ENCODE measurements at places on chromosomes 16 and 17. TPM values are rescaled to one million over a fixed set of nuclear protein-coding genes. Genes with fewer than 3 reads are reported as not detected.

Gene RAC3
- 2.6 TPM for total RNA-seq

Gene SHISA6
- total RNA-seq = not detected

GRCh38 chr16:78198288-78198687, 98.8 kb downstream of the WWOX start:
- H3K4me3 ChIP-seq = no peak overlapping the region
- DNase-seq = no peak
- no peaks in the 10 kb centered on the region for H3K4me1 ChIP-seq

GRCh38 chr16:76204249-76204648, 73.0 kb upstream of the CNTNAP4 start:
- H3K36me3 ChIP-seq = no peaks in the 10 kb centered on the region
- no peaks in the 10 kb centered on the region for H3K27me3 ChIP-seq
- H3K4me1 ChIP-seq = no peaks in the 10 kb centered on the region
- no peak for DNase-seq
- no peak overlapping the region for H3K4me3 ChIP-seq
- H3K27ac ChIP-seq = no peak overlapping the region

Gene SBK1
- total RNA-seq = 0.47 TPM

DNA sequence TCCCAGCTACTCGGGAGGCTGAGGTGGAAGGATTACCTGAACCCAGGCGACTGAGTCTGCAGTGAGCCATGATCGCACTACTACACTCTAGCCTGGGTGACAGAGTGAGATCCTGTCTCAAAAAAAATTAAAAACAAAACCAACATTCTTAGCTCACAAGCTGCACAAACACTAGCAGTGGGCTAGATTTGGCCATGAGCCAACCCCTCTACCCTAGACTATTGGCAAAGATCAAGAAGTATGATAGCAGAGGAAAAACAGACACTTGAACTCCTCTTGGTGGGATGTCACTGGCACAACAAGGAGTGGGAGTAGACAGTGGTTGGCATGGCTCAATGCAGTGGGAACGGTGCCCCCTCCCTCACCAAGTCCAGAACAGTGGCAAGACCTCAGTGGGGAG, 19.6 kb upstream of the RIPOR1 start:
- H3K4me1 ChIP-seq = peaks cover 5% of the 10 kb centered on the region
- H3K27me3 ChIP-seq = no peaks in the 10 kb centered on the region
- no peak overlapping the region for H3K27ac ChIP-seq
- H3K4me3 ChIP-seq = no peak overlapping the region
- no peak for DNase-seq

GRCh38 chr16:70254965-70255286, 3.2 kb upstream of the EXOSC6 start:
- no peak for DNase-seq
- H3K27me3 ChIP-seq = no peaks in the 10 kb centered on the region
- no peak overlapping the region for H3K27ac ChIP-seq
- H3K4me3 ChIP-seq = no peak overlapping the region
- H3K36me3 ChIP-seq = peaks cover 75% of the 10 kb centered on the region

Gene CCL15
- not detected for total RNA-seq

DNA sequence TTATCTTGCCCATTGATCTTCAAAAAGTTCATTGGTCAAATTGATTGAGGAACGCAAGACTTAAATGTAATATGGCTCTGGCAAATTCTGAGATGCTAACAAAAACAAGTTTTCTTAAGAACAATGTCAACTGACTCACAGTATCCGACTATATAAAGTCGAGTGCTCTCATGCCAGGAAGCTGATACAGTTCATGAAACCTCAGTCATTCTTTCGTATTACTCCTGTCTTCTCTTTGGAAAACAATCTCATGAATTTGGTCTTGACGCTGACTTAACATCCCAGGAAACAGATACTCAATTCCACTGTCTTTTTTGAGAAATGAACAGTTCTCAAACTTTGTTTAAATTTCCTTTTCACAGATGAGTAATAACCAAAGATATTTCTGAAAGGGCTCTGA, 704.9 kb downstream of the MAF start:
- H3K27me3 ChIP-seq = no peaks in the 10 kb centered on the region
- no peaks in the 10 kb centered on the region for H3K4me1 ChIP-seq
- DNase-seq = no peak
- H3K4me3 ChIP-seq = no peak overlapping the region
- H3K27ac ChIP-seq = no peak overlapping the region

Gene KRTAP4-1
- total RNA-seq = not detected

GRCh38 chr17:5361426-5361825, 58.0 kb downstream of the NUP88 start:
- peaks cover 57% of the 10 kb centered on the region for H3K36me3 ChIP-seq
- H3K4me3 ChIP-seq = no peak overlapping the region
- H3K27ac ChIP-seq = no peak overlapping the region
- no peaks in the 10 kb centered on the region for H3K27me3 ChIP-seq
- DNase-seq = no peak

GRCh38 chr16:22282254-22282892, 14.8 kb upstream of the POLR3E start:
- H3K4me1 ChIP-seq = no peaks in the 10 kb centered on the region
- H3K4me3 ChIP-seq = no peak overlapping the region
- H3K27ac ChIP-seq = no peak overlapping the region
- no peak for DNase-seq
- H3K27me3 ChIP-seq = no peaks in the 10 kb centered on the region

DNA sequence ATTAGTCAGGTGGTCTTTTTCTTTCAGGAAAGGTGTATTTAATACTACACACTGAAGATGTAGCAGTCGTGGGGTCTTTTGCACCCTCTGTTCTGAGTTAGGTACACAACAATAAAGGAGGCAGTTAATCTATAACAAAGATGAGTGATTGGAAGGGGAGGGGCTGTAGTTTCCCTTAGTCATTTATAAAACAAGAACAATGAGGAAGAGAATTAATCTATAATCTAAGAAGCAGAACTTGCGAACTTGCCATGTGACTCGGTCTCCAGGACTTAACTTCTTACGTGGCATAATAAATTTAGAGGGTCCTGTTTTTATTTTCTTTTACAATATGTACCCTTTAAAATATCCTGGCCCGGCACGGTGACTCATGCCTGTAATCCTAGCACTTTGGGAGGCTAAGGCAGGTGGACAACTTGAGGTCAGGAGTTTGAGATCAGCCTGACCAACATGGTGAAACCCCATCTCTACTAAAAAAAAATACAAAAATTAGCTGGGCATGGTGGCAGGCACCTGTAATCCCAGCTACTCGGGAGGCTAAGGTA, 8.6 kb upstream of the APPBP2 start:
- no peak overlapping the region for H3K27ac ChIP-seq
- H3K27me3 ChIP-seq = no peaks in the 10 kb centered on the region
- no peaks in the 10 kb centered on the region for H3K36me3 ChIP-seq
- H3K4me3 ChIP-seq = no peak overlapping the region

DNA sequence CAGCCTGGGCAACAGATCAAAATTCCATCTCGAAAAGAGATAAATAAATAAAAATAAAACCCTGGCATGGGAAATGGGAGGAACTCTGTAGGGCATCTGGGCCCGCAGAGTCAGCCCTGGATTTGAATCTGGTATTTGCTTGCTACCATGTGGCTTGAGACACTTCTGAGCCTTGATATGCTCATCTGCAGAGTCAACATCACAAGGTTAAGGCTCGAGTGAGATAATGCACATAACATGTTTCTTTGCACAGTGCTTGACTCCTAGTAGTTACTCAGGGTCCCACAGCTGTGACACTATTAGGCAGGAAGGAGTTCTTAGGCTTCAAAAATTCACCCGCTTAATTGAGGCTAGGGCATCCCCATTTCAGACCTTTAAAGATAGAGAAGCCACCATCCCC, 21.3 kb downstream of the CDK5RAP3 start:
- H3K27me3 ChIP-seq = no peaks in the 10 kb centered on the region
- H3K27ac ChIP-seq = no peak overlapping the region
- H3K4me3 ChIP-seq = no peak overlapping the region
- no peaks in the 10 kb centered on the region for H3K4me1 ChIP-seq
- H3K36me3 ChIP-seq = no peaks in the 10 kb centered on the region

DNA sequence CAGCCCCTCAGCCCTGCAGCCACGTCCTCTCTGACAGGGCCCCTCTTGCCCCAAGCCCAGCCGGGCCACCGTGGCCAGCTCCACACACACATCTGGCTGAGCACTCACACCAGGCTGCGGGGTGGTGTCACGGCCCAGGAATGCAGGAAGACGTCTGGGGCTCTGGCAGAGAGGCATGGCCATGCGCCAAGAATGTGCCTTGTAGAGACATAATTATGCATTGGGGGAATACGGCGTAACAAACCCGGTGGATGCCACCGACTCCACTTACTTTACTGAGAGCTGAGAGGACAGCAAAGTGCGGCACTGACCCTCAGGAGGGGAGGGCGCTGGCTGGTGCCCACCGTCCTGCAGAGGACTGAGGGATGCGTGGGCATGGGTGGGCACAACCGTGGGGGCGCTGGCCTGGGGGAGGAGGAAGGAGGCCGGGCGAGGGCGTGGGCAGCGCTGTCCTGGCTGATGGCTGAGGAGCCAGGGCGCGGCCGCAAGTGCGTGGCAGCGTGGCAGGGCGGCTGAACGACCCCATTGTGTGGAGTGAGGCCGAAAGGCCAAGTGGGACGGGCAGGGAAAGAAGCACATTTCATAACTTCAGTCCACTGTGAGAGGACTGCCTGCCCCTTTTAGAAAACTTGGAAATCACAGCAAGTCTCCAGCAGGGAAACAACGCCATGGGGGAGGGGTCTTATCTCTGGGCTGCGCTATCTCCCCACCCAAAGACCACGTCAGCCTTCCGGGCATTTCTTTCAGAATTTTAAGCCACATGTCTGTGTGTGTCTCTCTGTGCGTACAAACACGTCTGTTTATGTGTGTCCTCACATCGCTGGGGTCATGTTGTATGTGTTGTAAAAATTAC, 30.6 kb downstream of the METRNL start:
- no peaks in the 10 kb centered on the region for H3K36me3 ChIP-seq
- no peaks in the 10 kb centered on the region for H3K27me3 ChIP-seq
- H3K4me3 ChIP-seq = peak overlapping the region; percentile 44
- no peaks in the 10 kb centered on the region for H3K4me1 ChIP-seq

Gene CCL8
- not detected for total RNA-seq

Gene LGALS9B
- not detected for total RNA-seq

DNA sequence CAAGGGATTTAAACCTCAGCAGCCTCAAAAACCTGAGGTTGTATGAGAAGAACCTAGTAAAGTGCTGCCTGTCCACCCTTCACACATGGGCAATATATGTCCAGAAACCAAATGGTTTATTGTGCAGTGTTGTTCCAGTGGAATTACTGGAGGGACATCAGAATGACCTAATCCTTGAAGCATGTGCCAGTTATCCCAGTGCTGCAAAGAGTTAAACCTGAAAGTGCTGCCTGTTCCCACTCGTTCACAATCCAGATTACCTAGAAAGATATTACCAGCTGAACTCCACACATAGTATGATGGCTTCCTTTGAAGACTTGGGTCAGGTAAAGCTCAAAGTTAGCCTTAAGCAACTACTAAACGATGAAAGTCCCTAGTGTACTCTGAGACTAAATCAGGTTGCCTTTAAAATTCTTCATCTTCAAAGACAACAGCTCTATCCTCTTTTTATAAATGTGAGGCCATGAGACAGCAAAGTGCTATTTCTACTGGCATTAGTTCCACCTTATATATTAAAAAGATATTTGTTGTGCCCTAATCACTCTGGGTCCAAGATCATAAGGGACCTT, 133.1 kb downstream of the SNX11 start:
- no peaks in the 10 kb centered on the region for H3K27me3 ChIP-seq
- H3K27ac ChIP-seq = no peak overlapping the region
- no peak for DNase-seq
- peaks cover 26% of the 10 kb centered on the region for H3K4me1 ChIP-seq
- H3K36me3 ChIP-seq = no peaks in the 10 kb centered on the region

All from right atrium auricular region (tissue), 2 donors.